Stimulated activated CD8-positive, alpha-beta memory T cell treated with anti-CD3 and anti-CD28 coated beads, Interleukin-4, amount 100 ng/mL, for 24 hours (primary cell): ENCODE measurements at places on chromosomes 1 and 21.

DNA sequence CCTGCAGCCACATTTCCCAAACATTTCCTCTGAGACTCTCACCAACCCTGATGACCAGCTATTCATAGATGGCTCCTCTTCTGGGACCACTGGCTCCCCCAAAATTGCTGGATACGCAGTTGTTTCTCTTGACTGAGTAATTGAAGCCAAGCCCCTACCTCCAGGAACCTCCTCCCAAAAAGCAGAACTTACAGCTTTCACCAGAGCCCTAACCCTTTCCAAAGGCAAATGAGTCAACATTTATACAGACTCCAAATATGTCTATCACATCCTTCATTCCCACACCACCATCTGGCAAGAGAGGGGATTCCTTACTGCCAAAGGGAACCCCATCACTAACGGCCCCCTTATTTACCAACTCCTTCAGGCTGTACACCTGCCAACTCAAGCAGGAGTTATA is 20.3 kb upstream of the CA6 start:
- DNase-seq, result no peak

GRCh38 chr1:224338150-224338838 is 8.3 kb upstream of the NVL start:
- DNase-seq, result no peak

GRCh38 chr1:93608187-93609109 is 73.2 kb downstream of the BCAR3 start:
- no peak for DNase-seq

DNA sequence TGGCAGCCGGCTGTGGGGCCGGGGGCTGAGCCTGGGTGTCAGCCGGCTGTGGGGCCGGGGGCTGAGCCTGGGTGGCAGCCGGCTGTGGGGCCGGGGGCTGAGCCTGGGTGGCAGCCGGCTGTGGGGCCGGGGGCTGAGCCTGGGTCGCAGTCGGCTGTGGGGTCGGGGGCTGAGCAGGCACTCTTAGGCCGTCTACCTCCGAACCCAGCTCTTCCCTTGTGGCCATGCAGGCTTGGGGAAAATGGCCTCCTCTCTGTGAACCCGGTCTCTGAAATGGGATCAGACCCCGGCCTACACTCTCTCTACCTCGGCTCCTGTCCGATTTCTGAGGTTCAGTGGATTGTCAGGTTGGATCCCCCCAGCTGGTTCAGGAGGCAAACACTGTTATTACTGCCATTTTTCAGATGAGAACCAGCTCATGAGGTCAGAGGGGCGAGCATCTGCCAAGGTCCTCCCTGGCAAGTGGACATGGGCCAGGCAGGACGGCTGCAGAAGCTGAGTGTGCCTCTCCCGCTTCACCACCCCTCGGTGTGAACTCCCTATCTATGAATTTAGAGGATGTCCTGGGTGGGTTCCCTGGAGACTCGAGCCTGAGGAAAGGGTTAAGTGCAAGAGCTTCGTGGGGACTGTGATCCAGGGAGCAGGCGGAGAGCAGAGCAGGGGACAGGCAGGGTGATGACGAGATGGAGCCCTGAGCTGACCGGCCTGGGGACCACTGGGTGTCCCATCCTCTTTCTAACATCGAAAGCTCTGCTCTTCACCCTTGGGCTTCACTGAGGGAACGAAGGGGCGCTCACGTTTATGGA is 10.9 kb upstream of the COL18A1 start:
- no peak for DNase-seq

GRCh38 chr1:198934426-198934825 is 295.6 kb downstream of the PTPRC start:
- DNase-seq, result no peak

- DNase-seq, result no peak
Observed at GRCh38 chr1:227541129-227541528, 22.2 kb upstream of the ZNF678 start.

DNA sequence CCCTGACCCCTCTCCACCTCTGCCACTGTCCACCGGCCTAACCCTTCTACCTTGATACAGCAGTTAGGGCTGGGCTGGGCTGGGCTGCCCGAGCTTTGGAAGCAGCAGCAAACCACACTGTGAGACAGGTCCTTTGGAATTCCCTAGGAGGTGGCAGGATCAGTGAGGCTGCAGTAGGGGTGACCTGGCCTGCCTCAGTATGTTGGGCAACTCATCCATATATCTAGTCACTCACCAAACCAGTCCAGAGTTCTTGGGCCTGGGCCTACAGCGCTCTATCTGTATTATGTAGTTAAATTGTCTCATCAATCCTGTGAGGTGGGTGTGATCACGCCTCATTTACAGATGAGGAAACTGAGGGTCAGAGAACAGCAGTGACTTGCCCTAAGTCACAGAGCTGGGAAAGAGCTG is 13.3 kb upstream of the SYNC start:
- DNase-seq, result no peak

DNA sequence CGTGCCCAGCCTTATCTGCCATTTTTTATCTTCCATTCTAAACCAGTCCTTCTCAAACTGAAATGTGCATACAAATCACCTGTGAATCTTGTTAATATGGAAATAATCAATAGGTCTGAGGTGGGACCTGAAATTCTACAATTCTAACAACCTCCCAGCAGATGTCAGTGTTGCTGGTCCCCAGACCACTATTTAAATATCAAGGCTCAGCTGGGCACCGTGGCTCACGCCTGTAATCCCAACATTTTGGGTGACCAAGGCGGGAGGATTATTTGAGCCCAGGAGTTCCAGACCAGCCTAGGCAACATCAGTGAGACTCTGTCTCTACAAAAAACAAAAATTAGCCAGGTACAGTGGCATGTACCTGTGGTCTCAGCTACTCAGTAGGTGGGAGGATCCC is 4.1 kb downstream of the UQCRHL start:
- no peak for DNase-seq

- no peak for DNase-seq
Observed at GRCh38 chr1:56255516-56256152, 323.7 kb downstream of the PLPP3 start.

DNA sequence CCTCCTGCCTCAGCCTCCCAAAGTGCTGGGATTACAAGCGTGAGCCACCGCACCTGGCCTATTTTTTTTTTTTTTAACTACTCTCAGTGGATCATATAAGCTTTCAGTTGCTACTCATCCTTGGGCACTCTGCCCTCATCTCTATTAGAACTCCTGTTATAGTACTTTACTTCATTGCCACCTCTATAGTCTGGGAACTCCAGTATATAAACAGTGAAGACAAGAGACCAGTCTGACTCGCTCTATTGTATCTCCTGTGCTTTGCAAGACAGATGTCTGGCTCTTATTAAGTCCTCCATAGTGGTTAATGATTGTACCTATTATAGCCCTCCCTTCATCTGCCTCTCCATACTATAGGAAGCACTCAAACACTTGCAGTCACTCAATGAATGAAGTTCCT is 15.1 kb downstream of the KHDRBS1 start:
- no peak for DNase-seq

- DNase-seq, result no peak
Observed at GRCh38 chr1:33866281-33866680, 2.4 kb downstream of the HMGB4 start.

DNA sequence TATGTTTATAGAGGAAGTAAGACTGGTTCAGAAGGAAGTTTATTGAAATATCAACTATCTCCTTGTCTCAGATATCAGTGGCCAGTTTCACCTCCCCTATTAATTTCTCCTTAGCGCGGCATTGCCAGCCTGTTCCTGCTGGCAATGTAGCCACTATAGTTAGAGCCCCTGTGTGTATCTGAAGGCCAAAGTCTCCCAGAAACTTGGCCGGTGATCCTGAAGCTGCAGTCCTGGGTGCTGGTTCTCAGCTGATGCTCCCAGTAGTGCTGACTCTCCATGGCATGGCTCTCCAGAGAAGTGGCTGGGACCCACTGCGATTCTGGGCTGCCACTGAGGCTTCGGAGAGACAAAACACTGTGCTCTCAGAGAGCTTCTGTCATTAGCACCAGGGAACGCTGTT is 59.9 kb downstream of the TNN start:
- DNase-seq, result no peak

- DNase-seq, result no peak
Observed at GRCh38 chr1:151858886-151859665, 5.6 kb upstream of the THEM5 start.
